Posterior cingulate gyrus (tissue), 11 donors: ENCODE measurements at places on chromosomes 7 and 10.

- no peak for DNase-seq
Observed at GRCh38 chr7:68423356-68423755, 1174.9 kb upstream of the AUTS2 start.

DNA sequence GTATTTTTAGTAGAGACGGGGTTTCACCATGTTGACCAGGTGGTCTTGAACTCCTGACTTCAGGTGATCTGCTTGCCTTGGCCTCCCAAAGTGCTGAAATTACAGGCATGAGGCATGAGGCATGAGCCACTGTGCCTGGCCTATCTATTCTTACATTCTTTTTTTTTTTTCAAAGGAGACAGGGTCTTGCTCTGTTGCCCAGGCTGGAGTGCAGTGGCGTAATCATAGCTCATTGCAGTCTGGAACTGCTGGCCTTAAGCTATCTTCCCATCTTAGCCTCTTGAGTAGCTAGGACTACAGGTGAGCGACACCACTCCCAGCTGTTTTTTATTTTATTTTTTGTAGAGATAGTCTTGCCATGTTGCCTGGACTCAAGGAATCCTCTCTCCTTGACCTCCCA is 20.5 kb downstream of the RSBN1L start:
- no peak for DNase-seq

GRCh38 chr7:98681511-98681910 is 64.4 kb downstream of the NPTX2 start:
- no peak for DNase-seq

DNA sequence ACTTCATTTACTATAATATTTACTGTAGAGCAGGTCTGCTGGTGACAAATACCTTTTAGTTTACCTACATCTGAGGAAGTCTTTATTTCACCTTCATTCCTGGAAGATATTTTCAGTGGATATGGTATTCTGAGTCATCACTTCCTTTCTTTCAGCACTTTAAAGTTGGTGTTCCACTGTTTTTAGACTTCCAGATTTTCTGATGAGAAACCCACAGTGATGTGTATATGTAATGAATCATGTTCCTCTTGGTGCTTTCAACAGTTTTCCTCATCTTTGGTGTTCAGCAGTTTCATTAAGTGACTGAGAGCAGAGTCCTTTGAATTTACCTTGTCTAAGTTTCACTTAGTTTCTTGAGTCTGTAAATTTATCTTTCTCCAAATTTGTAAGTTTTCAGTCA is 36.4 kb downstream of the COPG2 start:
- no peak for DNase-seq

DNA sequence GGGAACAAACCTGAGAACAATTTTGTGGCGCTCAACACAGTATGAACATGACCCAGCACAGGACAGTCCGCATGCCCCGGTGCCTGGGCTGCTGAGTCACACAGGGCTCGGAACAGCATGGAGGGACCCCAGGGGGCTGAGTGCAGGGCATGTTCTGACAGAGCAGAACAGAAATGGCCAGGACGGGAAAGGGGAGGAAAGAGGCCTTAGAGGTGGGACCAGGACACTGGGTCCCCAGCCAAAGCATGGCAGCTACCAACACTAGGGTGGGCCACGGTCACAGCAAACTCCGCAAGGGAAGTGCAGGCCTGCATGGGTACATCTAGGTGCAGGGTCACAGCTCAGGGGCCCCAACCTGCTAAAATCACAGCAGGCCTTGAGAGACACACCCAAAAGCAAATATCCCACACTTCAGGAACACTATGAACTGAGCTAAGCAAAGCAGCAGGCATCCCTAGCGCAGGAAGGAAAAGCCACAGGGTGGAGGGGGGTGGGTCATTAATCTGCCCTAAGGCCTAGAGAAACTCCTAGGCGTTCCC is 5.6 kb downstream of the IMPDH1 start:
- peak; percentile 69 for DNase-seq

- DNase-seq: no peak
Observed at GRCh38 chr7:2559283-2559950, 638 bp downstream of the IQCE start.

- no peak for DNase-seq
Observed at GRCh38 chr7:138396251-138397070, 63.6 kb upstream of the TRIM24 start.

DNA sequence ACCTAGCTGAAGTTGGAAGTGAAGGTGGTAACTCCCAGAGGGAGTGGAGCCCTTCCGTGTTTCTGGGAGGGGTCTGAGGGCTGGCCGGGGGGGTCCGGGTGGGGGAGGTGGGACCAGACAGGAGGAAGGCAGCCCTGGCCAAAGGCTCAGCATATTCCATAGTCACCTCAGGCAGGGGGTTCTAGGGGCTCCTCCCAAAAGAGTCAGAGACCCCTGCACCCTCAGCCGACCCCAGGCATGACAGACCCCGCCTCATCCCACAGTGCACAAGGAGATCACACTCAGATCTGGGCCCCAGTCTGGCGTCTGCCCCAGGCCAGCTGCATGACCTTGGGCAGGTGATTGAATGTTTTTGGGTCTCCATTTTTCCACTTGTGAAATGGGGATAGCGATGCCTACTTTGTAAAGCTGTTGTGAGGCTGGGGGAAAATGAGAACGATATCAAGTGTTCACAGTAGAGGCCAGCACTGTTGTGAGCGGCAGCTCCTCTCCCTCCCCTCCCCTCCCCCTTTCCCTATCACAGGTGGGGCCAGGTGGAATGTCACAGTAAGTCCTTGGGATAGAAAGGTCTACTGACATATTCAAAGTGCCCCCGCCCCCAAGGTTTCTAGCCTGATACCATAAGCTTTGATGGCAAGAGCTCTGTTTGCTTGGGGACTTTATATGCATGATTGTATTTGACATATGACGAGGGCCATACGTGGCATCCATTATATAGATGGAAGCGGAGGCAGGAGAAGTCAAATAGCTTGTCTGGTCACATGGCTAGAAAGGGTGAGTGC is 33.3 kb downstream of the DNAJB12 start:
- DNase-seq: no peak

DNA sequence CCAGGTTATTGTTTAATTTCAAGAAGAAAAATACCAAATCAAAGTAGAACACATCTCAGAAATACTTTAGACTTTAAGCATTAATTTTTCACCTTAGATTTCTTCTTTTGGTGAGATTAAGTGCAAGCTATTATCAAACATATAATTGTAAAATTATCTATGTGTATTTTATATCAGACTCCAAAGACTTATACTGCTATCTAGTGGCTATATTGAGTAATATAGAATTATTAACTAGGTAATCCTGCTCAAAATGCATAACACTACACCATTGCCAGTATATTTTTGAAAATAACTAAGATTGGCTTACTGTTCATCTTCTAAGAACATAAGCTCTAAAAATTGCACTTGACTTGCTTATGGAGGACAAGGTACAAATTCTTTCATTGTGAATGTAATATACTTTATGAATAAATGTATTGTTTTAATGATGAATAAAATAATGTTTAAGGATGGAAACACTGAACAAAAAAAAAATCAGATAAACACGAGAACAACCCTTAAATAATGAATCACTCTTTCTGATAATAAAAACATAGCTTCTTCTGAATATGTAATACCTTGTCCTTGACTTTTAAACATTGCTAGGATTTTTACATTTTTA is 86.7 kb upstream of the GNAI1 start:
- DNase-seq: no peak

GRCh38 chr10:96038476-96039387 is 4.7 kb upstream of the CCNJ start:
- no peak for DNase-seq

- no peak for DNase-seq
Observed at GRCh38 chr7:45074528-45075354, 14.0 kb downstream of the NACAD start.

GRCh38 chr7:133602291-133602690 is 349.4 kb downstream of the EXOC4 start:
- no peak for DNase-seq

DNA sequence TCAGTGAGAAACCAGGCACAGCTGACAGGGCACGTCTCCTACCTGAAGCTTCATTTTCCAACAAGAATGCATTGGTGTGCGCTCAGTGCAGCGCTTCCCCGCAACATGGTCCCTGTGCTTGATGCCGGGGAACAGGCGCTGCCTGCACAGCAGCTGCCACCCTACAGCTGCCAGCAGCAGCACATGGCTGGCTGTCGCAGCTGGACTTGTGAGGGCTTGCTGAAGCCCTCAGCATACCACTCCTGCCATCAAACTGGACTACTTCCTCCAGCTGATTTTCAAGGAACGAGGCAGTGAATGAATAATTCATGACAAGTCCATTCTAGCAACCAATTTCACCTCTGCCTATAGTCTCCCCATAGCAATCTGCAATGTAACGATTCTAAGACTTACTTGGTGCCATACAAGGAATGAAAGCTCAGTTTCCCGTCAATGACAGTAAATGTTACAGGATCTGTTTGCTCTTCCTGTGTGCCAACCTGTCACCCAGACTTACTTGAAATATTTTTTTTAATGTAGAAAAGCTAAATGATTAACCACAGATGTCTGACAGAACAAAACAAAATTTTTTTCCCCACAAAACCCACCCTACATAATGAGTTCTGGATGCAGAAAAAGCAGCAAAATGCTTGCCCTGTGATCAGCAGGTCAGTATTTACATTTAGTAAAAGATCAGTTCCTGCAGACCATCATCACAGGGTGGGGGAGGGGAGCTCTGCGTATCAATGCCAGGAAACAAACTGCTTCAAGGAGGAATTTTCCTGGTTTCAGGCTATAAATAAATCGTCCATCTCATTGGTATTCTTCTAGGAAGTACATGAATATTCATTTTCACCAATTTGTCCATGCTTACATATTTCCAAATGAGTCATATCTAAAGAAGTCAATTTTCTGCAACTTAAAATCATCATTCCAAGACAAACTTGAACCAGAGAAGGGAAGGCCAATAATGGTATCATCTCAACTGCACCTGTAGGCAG is 140.6 kb downstream of the ALOX5 start:
- peak; percentile 51 for DNase-seq

GRCh38 chr7:10075866-10076265 is 897.8 kb upstream of the PHF14 start:
- no peak for DNase-seq

DNA sequence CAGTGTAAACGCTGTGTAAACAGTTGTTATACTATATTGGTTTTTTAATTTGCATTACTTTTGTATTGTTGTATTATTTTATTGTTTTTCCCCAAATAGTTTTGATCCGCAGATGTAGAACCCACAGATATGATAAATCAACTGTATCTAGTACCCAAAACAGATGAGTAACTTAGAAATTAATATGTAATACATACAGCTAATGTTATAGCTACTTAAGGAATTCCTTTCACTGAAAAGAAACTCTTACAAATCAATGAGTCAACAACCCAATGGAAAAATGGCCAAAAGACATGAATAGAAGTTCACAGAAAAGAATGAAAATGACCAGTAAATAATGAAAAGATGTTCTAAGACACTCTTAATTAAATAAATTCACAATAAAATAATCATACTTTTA is 32.3 kb upstream of the ARL4A start:
- DNase-seq: no peak
